DMS79 (cell line): ENCODE measurements at places on chromosomes 2 and 18.
A peak's percentile ranks its signal among the peaks of the same experiment; 100 is the strongest.

DNA sequence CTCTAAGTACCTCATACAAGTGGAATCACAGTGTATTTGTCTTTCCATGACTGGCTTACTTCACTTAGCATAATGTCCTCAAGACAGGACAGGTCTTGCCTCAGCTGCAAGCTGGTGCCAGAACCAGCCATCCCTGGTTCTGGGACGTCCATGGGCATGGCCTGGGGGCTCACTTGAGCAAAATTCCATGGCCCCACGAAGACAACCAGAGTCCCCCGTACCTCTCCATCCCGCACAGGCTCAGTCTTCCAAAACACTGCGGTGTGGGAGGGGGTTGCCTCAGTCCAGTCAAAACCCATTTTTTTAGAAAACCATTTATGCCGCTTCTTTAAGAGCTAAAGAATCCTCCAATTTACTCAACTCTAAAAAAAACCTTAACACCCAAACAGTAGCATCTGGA lies 21.7 kb upstream of the CABLES1 start:
- DNase-seq: peak; percentile 52

GRCh38 chr18:45245091-45245511 lies 370.2 kb upstream of the SLC14A2 start:
- DNase-seq: no peak

DNA sequence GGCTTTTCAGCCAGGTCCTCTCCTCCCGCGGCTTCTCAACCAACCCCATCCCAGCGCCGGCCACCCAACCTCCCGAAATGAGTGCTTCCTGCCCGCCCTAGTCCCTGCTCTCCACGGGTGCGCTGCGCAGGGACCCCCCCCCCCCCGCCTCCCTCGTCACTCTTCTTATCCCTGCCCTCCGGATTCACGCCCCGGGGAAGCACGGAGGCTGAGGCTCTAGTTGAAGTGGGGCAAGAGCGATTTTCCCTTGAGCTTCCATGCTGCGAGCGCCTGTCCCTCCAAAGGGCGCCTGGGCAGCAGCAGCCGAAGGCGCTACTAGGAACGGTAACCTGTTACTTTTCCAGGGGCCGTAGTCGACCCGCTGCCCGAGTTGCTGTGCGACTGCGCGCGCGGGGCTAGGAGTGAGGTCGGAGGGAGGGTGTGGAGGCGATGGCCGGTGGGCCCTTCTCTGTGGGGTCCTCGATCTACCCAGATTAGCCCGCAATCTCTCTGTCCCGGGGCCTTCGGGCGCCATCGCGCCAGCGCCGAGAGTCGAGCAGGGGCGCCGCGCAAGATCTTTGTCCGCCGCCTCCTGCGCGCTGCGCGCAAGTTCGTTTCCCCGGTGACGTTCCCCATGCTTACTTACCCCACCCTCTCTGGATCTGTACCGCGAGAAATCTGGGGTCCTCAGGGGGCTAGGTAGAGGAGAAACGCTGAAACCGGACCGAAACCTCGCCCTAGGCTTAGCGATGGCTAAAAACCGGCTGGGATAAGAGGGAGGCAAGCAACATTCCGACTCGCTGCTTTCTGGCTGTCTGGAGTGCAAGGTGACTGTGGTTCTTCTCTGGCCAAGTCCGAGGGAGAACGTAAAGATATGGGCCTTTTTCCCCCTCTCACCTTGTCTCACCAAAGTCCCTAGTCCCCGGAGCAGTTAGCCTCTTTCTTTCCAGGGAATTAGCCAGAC lies 677 bp downstream of the GAD1 start:
- DNase-seq: peak; percentile 16

GRCh38 chr2:31107591-31108300 lies 30.5 kb downstream of the GALNT14 start:
- DNase-seq: no peak

- no peak for DNase-seq
Observed at GRCh38 chr2:204753841-204754240, 208.6 kb downstream of the PARD3B start.

GRCh38 chr2:31384771-31385276 lies 29.7 kb downstream of the XDH start:
- DNase-seq: no peak

- no peak for DNase-seq
Observed at GRCh38 chr2:241030333-241030680, 31.9 kb downstream of the SNED1 start.

GRCh38 chr18:70296289-70296688 lies 7.4 kb downstream of the SOCS6 start:
- DNase-seq: no peak

DNA sequence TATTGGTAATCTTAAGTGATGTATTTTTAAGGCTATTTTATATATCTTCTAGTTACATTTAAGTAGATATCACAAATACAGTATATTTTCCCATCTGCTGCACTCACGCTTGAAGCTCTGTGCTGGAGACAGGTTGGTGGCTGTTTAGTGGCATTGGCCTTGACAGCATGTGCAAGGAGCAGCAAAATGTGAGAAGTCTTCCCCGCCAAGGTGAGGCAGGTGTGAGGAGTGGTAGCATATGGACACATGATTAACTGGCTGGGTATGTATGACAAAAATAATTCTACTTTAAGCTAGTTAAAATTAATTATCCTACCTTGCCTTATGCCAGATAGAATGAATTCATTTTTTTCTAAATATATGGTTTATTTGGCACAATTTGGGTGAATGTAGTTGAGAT lies 117.2 kb downstream of the CCDC102B start:
- no peak for DNase-seq

DNA sequence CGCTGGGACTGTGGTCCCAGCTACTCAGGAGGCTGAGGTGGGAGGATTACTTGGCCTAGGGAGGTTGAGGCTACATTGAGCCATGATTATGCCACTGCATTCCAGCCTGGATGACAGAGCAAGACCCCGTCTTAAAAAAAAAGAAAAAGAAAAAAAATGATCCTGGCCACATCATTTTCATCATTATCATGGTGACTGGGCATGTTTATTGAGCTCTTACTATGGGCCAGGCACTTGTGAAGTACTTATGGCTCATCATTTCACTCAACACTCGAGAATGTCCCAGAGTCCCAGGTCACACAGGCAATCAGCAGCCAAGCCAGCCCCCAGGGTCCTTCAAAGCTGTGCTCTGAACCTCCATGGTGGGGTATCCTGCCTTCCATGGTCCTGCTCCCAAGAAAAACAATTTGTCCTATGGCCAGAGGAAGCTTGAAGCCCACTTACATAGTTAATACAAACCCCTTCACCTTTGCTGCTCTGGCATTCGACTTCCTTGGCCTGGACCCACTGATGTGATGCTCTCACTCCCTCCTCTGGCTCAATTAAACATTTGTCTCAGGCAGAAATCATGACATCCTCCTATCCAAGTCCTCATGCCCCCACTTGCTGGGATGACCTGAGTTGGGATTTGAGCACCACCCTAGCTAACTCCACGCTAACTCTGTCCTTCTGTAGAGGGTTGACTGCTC lies 3.8 kb upstream of the CNNM4 start:
- DNase-seq: no peak

- no peak for DNase-seq
Observed at GRCh38 chr2:44912660-44913059, 28.8 kb upstream of the SIX3 start.

- no peak for DNase-seq
Observed at GRCh38 chr2:10860814-10861325, 48.3 kb upstream of the PDIA6 start.

GRCh38 chr2:62686012-62686685 lies 19.4 kb upstream of the EHBP1 start:
- DNase-seq: no peak

DNA sequence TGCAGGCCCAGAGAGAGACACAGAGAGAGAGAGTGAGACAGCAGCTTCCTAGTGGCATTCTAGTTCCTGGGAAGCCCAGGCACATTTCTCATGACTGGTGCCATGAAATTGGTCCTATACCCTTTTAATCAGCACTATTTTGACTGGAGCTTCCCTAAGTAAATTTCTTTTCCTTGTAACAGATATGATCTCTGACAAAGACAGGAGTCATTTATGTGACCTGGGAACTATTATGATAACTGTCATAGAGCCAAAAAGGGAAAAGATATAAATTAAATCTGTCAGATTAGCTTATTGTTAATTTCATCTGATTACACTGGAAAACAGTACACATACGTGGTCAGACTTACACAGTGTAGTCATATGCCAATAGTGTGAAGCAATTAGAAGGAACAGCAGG lies 161.3 kb upstream of the HNRNPA3 start:
- no peak for DNase-seq

DNA sequence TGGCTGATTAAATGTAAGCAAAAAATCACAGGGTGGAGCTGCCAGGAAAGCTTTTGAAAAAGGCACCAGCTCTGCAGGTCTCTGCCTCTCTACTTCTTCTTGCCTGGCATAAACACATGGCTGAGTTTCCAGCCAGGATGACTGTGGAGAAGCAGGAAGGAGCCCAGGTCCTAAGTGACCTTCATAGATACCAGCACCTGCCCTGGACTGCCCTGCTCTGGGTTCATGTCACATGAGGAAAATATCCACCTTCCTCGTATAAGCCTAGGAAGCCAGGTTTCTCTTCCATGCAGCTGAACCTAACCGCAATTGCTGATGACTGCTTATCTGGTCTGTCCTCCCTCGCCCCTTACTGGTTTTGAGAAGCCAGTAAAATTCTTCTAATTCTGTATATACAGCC lies 47.8 kb upstream of the CREB1 start:
- no peak for DNase-seq

DNA sequence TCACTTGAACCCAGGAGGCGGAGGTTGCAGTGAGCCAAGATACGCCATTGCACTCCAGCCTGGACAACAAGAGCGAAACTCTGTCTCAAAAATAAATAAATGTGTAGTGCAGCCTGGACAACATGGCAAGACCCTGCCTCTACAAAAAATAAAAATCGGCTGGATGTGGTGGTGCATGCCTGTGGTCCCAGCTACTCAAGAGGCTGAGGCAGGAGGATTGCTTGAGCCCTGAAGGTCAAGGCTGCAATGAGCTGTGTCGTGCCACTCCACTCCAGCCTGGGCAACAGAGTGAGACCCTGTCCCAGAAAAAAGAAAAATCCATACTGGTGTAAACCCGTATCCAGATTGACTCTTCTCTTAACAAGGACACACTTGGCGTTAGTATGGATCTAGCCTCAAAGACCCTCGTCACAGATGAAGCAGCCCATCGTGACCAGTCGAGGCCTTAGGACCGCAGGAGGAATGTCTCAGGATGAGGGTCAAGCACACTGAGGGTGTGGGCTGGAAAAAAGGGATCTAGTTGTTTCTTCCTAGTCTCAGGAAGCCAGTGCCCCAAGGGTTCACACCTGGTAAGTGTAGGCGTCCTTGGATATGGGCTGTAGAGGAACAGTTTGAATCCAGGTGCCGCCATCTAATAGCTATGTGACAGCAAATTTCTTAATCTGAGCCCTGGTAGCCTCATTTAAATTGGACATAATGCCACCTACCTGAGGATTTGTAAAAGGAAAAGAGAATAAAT lies 4.0 kb upstream of the GPBAR1 start:
- no peak for DNase-seq

- peak; percentile 67 for DNase-seq
Observed at GRCh38 chr2:219552382-219553167, 8.7 kb downstream of the TMEM198 start.

DNA sequence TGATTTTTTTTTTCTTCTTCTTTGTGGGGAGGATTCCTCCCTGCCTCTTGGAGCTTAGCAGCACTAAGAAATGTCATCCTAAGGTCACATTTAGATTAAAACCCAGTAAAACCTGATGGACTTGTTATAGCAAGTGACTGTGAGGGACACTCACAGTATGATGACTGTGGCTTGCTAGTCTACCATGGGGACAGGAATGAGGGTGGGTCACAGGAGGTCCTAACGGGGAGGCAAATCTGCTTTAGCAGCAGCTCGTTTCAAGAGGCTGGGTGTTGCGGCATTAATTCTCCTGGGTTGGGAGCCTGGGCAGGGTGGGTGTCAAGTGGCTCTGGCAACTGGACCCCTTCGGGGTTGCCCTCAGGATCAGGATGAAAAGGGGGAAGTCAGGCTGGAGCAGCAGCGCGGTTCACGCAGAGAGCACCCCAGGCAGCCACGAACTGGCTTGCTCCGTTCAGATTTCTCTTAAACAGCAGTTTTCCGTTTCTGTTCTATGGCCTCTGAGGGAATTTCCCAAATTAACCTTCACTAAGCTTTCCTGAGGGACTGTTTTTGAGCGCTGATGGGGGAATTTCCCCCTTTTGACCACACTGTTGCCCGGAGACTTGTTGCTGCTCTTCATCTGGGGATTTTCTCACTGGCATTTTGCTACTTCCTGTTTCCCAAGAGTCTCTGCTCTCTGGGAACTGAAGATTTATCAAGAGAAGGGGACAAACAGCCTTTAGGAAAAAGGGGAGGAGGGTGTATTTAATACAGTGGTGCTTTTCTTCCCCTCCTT lies 59.8 kb upstream of the PELI1 start:
- DNase-seq: no peak

DNA sequence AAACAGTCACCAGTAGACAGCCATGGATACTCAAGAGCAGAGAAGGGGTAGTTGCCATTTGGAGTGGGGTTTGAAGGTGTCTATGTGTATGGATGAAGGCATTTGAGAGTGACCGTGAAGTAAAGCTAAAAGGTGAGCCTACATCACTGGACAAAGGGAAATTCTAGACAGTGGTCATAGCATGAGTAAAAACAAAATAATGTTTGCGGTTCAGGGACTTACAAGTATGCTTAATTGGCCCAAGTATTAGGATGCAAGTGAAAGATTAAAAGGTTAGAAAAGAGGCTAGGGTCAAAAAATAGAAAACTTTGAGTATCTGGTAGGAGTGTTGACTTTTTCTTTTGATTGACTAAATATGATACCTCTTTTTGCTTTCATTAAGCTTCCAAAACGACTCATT lies 238.1 kb upstream of the SLC8A1 start:
- DNase-seq: no peak

DNA sequence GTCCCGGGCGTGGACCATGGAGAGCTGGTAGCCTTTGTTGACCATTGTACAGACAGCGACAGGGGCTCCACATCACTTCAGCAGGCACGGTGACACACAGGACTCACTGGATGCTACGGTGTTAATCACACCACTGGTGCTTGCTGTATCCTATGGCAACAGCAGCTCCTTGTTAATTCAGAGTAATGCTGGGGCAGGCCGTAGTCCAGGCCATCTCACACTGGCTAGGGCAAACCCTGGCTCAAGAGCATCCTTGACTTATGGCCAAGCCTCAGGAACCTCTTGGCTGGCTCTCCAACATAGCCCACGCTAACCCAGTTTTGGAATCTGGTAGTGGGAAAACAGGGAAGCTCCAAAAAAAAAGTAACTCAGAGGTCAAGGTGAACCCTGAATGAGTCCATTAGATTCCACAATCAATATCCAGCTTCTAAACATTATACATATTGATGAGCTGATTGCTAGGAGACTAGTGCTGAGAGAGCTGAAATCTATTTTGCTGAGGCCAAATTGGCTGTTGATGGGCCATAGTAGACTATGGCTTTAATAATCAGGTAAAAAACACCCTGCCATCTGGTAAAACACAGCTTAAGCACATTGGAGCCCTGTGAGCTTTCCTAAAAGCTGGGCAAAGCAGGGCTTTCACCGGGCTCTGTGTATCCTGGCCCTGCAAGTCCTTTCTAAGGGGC lies 253.6 kb downstream of the PRKCE start:
- DNase-seq: peak; percentile 19

GRCh38 chr2:197210430-197210829 lies 100.2 kb downstream of the ANKRD44 start:
- no peak for DNase-seq

- DNase-seq: no peak
Observed at GRCh38 chr2:193428336-193428818, 1233.6 kb upstream of the TMEFF2 start.

- DNase-seq: no peak
Observed at GRCh38 chr2:164389411-164389810, 231.9 kb downstream of the GRB14 start.

- DNase-seq: no peak
Observed at GRCh38 chr18:74334242-74334893, 18.7 kb downstream of the C18orf63 start.
